ENCODE measurements at places on chromosomes 12 and 14. TPM values are rescaled to one million over a fixed set of nuclear protein-coding genes. Genes with fewer than 3 reads are reported as not detected.

The IFI27L1 gene
- 19.0 TPM for total RNA-seq

The NFATC4 gene
- 50.0 TPM for total RNA-seq

The PAX9 gene
- 7.1 TPM for total RNA-seq

The LBHD2 gene
- total RNA-seq, result not detected

The ACVR1B gene
- 14.7 TPM for total RNA-seq

The RNASE1 gene
- 842 TPM for total RNA-seq

The MIPOL1 gene
- 32.6 TPM for total RNA-seq

The DNAH10 gene
- 5.8 TPM for total RNA-seq

The CCDC197 gene
- not detected for total RNA-seq

- H3K27ac ChIP-seq, result no peak overlapping the region
- no peak for DNase-seq
- H3K4me1 ChIP-seq, result no peaks in the 10 kb centered on the region
- H3K36me3 ChIP-seq, result no peaks in the 10 kb centered on the region
- no peak overlapping the region for H3K4me3 ChIP-seq
These were observed 87.1 kb downstream of the ATP2B1 start for GRCh38 chr12:89621521-89621920.

GRCh38 chr12:51922762-51923505 is 15.6 kb downstream of the ACVRL1 start:
- H3K4me1 ChIP-seq, result peaks cover 59% of the 10 kb centered on the region
- peak overlapping the region; percentile 82 for H3K27ac ChIP-seq
- H3K36me3 ChIP-seq, result peaks cover 8% of the 10 kb centered on the region

DNA sequence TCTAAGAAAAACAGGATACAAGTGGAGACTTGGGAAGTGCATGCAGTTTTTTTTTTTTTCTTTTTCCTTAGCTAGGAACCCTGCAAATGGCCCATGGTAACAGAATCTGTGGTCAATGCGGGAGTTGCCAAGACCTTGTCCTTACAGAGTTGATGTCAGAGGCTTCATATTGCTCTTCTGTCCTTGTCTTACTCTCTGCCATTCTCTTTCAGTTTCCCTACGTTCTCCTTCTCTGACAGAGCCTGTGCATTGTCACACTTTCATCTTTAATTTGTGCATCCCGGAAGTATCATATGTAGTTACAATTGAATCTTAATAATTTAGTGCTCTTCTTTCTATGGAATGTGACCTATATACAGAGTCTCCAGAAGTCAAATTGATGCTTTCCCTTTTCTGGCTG is 986.9 kb downstream of the TMEM121 start:
- no peak overlapping the region for H3K4me3 ChIP-seq
- no peaks in the 10 kb centered on the region for H3K27me3 ChIP-seq
- H3K36me3 ChIP-seq, result no peaks in the 10 kb centered on the region
- no peak for DNase-seq
- H3K27ac ChIP-seq, result no peak overlapping the region

GRCh38 chr12:29783773-29784666 is at the start of gene TMTC1:
Gene TMTC1, minus strand, starts transcription at chr12:29783942. Its CDS starts 191 bp downstream, at chr12:29783751.
- DNase-seq, result peak; percentile 91
- peaks cover 7% of the 10 kb centered on the region for H3K4me1 ChIP-seq
- peak within 1 kb of the TSS; percentile 75 for H3K4me3 ChIP-seq
- peaks cover 14% of the 10 kb centered on the region for H3K27me3 ChIP-seq
- H3K36me3 ChIP-seq, result no peaks in the 10 kb centered on the region

- no peak overlapping the region for H3K4me3 ChIP-seq
- no peaks in the 10 kb centered on the region for H3K27me3 ChIP-seq
- H3K36me3 ChIP-seq, result no peaks in the 10 kb centered on the region
- peaks cover 5% of the 10 kb centered on the region for H3K4me1 ChIP-seq
- no peak for DNase-seq
These were observed 34.0 kb downstream of the EGLN3 start for GRCh38 chr14:33916663-33917565.

GRCh38 chr14:96274543-96274942 is 18.5 kb downstream of the BDKRB1 start:
- H3K27ac ChIP-seq, result no peak overlapping the region
- H3K4me1 ChIP-seq, result no peaks in the 10 kb centered on the region
- H3K36me3 ChIP-seq, result no peaks in the 10 kb centered on the region
- H3K27me3 ChIP-seq, result no peaks in the 10 kb centered on the region
- DNase-seq, result no peak

DNA sequence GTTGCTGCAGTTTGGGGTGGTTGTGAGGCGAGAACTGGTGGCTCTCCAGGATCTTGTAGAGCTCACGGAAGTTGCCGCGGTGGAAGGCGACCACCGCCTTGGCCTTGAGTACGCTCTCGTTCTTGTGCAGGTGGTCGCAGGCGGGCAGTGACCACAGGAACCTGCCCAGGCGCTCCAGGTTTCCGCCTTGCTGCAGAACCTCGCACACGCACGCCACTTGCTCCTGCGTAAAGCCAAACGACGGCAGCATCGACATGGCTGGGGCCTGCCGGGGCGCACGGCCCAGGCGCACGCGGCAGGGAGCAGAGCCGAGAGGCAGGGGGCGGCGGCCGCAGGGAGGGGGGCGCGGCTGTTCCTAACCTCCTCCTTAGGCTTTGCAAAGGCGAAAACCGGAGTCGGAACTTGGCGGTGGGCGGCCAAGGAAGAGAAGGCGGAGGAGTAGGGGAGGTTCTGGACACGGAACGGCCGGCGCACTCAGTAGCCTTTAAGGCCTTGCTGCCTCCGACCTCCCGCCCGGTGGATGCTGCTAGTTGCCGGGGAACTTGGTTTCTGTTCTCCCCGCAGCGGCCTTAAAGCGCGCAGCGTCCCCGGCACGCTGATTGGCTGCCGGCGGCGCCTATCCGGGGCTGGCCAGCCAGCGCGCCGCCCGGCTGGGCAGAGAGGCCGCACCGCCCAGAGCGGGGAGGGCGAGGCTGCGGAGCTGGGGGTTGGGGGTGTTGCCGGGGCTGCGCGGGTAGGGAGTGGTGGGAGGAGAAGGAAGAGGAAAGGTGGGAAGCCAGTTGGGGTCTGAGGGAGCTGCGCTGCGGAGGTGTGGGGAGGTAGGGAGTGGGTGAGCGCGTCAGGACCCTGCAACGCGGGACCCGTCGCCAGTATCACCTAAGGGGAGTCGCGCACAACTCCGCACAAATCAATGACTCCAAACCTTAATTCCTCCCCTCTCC is at the start of gene SIX1:
SIX1 (minus strand) TSS at position 544 of the 941 bp plus-strand sequence; CDS start at position 256, 288 bp downstream.
- H3K36me3 ChIP-seq, result no peaks in the 10 kb centered on the region
- H3K4me1 ChIP-seq, result peaks cover 41% of the 10 kb centered on the region
- peak; percentile 91 for DNase-seq
- H3K27me3 ChIP-seq, result peaks cover 28% of the 10 kb centered on the region
- H3K4me3 ChIP-seq, result peak within 1 kb of the TSS; percentile 60

GRCh38 chr14:23047034-23047634 is 5.1 kb downstream of the PSMB11 start:
- H3K4me3 ChIP-seq, result peak overlapping the region; percentile 1
- peaks cover 20% of the 10 kb centered on the region for H3K4me1 ChIP-seq
- DNase-seq, result no peak
- H3K27me3 ChIP-seq, result no peaks in the 10 kb centered on the region
- H3K36me3 ChIP-seq, result no peaks in the 10 kb centered on the region
- H3K27ac ChIP-seq, result peak overlapping the region; percentile 54

DNA sequence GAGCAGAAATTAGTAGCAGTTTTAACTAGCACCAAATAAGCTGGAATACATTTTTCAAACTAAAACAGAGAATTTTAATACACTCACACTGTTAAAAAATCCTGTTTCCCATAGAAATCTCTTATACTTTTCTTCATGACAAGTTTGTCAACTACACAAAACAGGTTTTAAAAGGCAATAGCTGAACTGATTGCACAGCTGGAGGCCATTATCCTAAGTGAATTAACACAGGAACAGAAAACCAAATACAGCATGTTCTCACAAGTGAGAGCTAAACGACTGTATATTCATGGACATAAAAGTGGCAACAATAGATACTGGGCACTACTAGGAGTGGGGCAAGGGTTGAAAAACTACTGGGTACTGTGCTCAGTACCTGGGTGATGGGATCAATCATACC is 11.6 kb upstream of the HAL start:
- H3K4me3 ChIP-seq, result no peak overlapping the region
- no peaks in the 10 kb centered on the region for H3K4me1 ChIP-seq
- no peaks in the 10 kb centered on the region for H3K27me3 ChIP-seq
- H3K27ac ChIP-seq, result no peak overlapping the region
- DNase-seq, result no peak

DNA sequence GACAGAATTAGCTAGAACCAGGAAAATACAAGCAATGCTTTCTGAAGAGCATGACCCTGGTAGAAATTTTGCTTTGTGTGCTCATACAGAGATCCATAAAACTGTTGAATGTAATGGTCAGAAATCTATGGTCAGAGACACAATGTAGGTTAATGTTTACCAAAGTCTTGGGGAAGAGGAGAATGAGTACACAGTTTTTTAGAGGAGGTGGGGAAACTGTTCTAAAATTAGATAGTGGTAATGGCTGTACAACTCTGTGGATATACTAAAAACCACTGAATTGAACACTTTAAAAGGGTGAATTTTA is 109.5 kb upstream of the ARHGAP5 start:
- H3K4me1 ChIP-seq, result no peaks in the 10 kb centered on the region
- DNase-seq, result no peak
- no peaks in the 10 kb centered on the region for H3K27me3 ChIP-seq
- no peak overlapping the region for H3K4me3 ChIP-seq
- peak overlapping the region; percentile 60 for H3K27ac ChIP-seq

DNA sequence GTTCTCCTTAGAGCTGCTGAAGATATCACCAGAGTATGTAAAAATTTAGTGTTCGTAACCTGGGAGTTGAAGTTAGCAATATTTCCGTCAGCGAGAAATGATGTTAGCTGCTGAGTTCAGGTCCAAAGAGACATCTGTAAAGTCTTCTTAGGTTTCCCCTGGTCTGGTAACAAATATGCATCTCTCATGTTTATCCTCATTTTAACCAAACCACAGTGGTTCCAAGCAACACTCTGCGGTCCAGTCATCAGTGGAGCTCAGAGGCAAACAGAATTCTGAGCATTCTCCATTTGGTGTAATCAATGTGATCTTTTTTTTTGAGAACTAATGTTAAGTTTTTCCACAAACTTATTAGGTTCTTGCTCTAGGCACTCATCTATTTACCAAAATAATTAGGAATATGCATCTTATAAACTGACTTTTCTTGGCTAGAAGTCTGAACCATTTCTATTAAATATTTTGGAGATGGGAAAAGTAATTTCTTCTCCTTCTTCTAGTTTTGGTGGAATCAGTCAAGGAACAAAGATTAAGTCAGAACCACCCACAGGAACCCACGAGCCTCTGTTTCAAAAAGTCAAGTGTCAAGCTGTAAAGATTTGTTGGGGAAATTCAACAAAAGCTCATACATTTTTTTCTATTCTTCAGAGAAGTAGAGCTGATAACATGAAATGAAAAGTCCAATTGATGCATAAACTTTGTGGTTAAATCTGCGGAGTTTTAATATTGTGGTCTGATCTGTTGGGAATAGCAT is 64.7 kb downstream of the IFNG start:
- H3K4me1 ChIP-seq, result no peaks in the 10 kb centered on the region
- H3K27me3 ChIP-seq, result no peaks in the 10 kb centered on the region
- H3K27ac ChIP-seq, result no peak overlapping the region
- DNase-seq, result no peak

- H3K27ac ChIP-seq, result no peak overlapping the region
- DNase-seq, result no peak
- H3K4me1 ChIP-seq, result no peaks in the 10 kb centered on the region
- no peaks in the 10 kb centered on the region for H3K36me3 ChIP-seq
- no peaks in the 10 kb centered on the region for H3K27me3 ChIP-seq
- H3K4me3 ChIP-seq, result no peak overlapping the region
These were observed 148.3 kb downstream of the PHLDA1 start for GRCh38 chr12:75883241-75883640.

GRCh38 chr14:75399321-75399720 is 28.5 kb upstream of the JDP2 start:
- no peaks in the 10 kb centered on the region for H3K27me3 ChIP-seq
- H3K4me3 ChIP-seq, result no peak overlapping the region
- H3K27ac ChIP-seq, result peak overlapping the region; percentile 48
- DNase-seq, result no peak
- peaks cover 30% of the 10 kb centered on the region for H3K4me1 ChIP-seq

GRCh38 chr12:49794021-49794420 is 34.2 kb downstream of the NCKAP5L start:
- no peak for DNase-seq
- H3K4me3 ChIP-seq, result no peak overlapping the region
- H3K27ac ChIP-seq, result no peak overlapping the region
- H3K36me3 ChIP-seq, result peaks cover 60% of the 10 kb centered on the region

GRCh38 chr14:74882103-74882920 is 596 bp downstream of the DLST start:
- peak overlapping the region; percentile 96 for H3K4me3 ChIP-seq
- peaks cover 16% of the 10 kb centered on the region for H3K36me3 ChIP-seq
- no peaks in the 10 kb centered on the region for H3K27me3 ChIP-seq
- DNase-seq, result no peak
- H3K27ac ChIP-seq, result peak overlapping the region; percentile 97

- H3K27me3 ChIP-seq, result no peaks in the 10 kb centered on the region
- peak overlapping the region; percentile 24 for H3K27ac ChIP-seq
- no peak for DNase-seq
- no peaks in the 10 kb centered on the region for H3K36me3 ChIP-seq
These were observed 14.1 kb downstream of the JAG2 start for GRCh38 chr14:105154476-105154871.

DNA sequence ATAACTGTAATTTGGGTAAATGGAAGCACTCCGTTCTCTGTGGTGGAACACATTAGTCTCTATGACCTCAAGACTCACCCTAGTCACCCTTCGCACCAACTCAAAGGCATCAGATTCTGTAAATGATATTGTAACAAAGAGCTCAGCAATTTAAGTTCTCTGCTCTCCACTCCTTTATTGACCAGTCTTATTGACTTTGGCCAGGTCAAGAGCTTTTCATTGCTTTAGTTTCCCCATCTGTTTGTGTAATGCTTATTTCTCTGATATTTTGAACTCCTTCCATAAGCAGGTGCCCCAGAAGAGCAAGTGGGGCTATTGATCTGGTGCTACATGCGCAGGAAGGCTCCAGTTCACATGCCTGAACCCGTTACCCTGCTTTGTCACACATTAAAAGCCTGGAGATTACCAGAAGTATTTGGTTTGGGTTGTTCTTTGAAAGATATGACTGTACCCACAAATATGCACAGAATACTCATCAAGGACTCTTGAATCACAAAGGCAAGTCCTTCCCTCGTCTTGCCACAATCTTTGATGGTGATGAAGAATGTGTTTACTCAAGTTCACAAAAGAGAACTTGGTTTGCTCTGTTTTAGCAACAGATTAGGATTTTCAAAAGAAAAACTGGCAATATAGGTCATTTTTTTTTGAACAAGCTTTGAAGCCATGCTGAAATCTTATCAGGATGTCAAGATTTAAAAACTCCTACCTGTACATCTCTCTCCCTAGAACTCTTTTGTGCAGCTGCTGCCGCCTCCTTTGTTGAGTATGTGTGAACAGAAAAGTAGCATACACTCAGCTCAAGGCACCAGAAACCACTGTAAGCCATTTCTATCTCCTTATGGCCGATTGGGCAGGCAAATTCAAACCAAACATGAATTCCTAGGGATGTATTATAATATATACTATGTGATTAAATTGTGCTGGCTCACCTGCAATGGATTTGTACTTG is 193.9 kb downstream of the BCAT1 start:
- H3K4me3 ChIP-seq, result no peak overlapping the region
- H3K27me3 ChIP-seq, result no peaks in the 10 kb centered on the region
- peaks cover 8% of the 10 kb centered on the region for H3K4me1 ChIP-seq
- H3K36me3 ChIP-seq, result no peaks in the 10 kb centered on the region
- no peak overlapping the region for H3K27ac ChIP-seq
- peak; percentile 27 for DNase-seq
